ENCODE measurements at places on chromosomes 6 and 20. TPM values are rescaled to one million over a fixed set of nuclear protein-coding genes. Genes with fewer than 3 reads are reported as not detected.

The PXMP4 gene
- total RNA-seq, result 11.8 TPM

The EEF1E1 gene
- total RNA-seq, result 21.2 TPM

The ABHD16B gene
- not detected for total RNA-seq

The GGTLC1 gene
- total RNA-seq, result not detected

The COL21A1 gene
- total RNA-seq, result 7.6 TPM

The ZNF318 gene
- 21.2 TPM for total RNA-seq

- no peaks in the 10 kb centered on the region for H3K4me1 ChIP-seq
- H3K4me3 ChIP-seq, result no peak overlapping the region
- no peak for DNase-seq
- H3K27me3 ChIP-seq, result no peaks in the 10 kb centered on the region
- H3K36me3 ChIP-seq, result no peaks in the 10 kb centered on the region
Measured at GRCh38 chr6:11381801-11382513, 149.5 kb upstream of the NEDD9 start.

DNA sequence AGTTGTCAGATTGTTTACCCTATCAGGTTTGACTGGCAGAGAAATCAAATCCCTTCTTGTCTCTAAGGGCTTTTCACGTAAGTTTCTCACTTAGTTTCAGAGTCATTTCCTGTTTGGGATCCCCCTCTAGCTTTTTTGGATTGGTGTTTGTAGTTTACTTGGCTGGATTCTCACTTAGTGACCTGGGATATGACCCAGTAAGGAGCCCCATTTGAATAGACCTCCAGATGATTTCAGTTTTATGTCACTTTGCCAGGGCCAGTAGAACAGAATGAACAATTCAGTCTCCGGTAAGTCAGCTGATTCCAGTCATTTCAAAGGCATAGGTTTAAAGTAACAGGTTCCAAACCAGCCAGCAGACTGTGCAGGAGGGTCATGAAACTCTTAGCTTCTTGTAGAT, 8.2 kb downstream of the FAM135A start:
- H3K36me3 ChIP-seq, result no peaks in the 10 kb centered on the region
- no peaks in the 10 kb centered on the region for H3K27me3 ChIP-seq
- H3K4me1 ChIP-seq, result peaks cover 3% of the 10 kb centered on the region

DNA sequence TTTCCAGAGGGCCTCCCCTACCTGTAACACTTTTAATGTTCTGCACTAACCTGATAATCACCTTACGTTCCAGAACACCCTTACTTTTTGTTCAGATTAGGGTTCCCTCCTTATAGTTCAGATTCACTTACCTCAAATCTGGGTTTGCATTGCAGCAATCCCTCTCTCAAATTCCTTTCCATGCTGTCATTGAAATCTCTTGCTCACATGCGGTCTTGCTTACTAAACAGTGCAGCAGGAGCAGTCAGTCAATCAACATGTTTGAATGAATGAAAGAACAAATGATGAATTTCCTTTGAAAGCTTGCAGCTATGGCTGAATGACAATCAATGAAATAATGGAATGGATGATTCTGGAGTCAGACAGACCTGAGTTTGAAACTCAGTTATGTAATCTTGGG, 200.1 kb downstream of the HIVEP2 start:
- H3K4me1 ChIP-seq, result no peaks in the 10 kb centered on the region
- no peak for DNase-seq
- H3K4me3 ChIP-seq, result no peak overlapping the region
- no peaks in the 10 kb centered on the region for H3K36me3 ChIP-seq
- H3K27me3 ChIP-seq, result no peaks in the 10 kb centered on the region

DNA sequence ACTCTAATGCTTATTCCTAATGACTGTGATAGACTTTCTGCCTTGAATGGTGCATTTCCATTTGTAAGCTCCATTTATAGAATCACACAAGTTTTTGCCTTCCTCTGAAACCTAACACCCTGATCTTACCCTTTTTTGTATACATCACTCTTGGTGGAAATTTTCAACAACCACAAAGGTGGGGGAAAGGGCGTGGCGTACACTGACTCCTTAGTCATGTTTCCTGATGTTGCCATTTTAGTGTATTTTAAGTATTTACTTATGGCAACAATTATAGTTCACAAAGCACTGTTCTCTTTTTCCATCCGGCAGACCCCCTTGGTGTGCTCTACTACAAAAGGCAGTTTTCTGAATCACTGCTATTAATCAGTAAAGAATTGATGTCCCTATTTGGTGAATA, 92.0 kb downstream of the ATXN1 start:
- no peak overlapping the region for H3K4me3 ChIP-seq
- H3K27ac ChIP-seq, result no peak overlapping the region
- no peaks in the 10 kb centered on the region for H3K27me3 ChIP-seq
- peaks cover 4% of the 10 kb centered on the region for H3K4me1 ChIP-seq

- H3K4me3 ChIP-seq, result no peak overlapping the region
- DNase-seq, result no peak
- H3K27me3 ChIP-seq, result no peaks in the 10 kb centered on the region
- no peaks in the 10 kb centered on the region for H3K36me3 ChIP-seq
- H3K4me1 ChIP-seq, result peaks cover 4% of the 10 kb centered on the region
Measured at GRCh38 chr6:95685822-95686221, 108.5 kb downstream of the MANEA start.

- no peaks in the 10 kb centered on the region for H3K36me3 ChIP-seq
- DNase-seq, result no peak
- no peak overlapping the region for H3K27ac ChIP-seq
- no peak overlapping the region for H3K4me3 ChIP-seq
Measured at GRCh38 chr6:17096652-17097051, 5.2 kb upstream of the STMND1 start.

DNA sequence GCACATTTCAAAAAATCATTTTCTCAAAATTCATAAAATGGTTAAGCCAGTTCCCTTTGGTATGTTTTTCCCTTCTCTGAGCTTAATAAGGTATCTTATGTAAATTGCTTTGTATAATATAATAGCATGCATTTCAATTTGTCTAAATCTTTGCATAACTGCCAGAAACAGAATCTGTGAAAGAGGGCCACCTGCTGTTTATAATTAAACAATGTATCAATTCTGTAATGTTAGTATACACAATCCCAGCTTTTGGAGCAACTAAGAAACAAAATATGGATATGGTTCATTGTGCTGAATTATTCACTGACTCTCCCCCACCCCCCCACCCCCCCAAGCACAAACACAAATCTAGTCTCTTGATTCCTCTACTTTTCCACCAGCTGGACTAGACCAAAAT, 54.8 kb downstream of the GPX5 start:
- H3K36me3 ChIP-seq, result no peaks in the 10 kb centered on the region
- no peak for DNase-seq
- H3K27ac ChIP-seq, result no peak overlapping the region
- H3K27me3 ChIP-seq, result no peaks in the 10 kb centered on the region

DNA sequence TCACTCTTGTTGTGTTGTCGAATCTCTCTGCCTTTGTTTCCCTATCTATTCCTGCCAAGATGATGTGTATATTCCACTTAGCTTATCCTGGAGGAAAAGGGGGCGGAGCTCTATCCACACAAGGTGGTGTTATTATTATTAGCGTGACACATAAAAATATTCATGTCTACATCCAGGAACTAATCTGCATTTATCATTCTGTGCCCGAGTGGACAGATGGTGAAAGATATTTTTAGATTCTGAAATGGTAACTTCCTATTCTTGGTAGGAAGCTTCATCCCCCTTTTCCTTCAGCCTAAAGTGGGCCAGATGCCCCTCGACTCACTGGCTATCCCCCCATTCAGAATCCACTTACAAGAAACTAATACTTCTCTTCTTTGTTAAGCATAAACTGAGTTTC, 2.0 kb downstream of the XKR7 start:
- H3K4me1 ChIP-seq, result no peaks in the 10 kb centered on the region
- no peak overlapping the region for H3K4me3 ChIP-seq
- H3K27ac ChIP-seq, result no peak overlapping the region
- DNase-seq, result no peak
- H3K36me3 ChIP-seq, result no peaks in the 10 kb centered on the region
- no peaks in the 10 kb centered on the region for H3K27me3 ChIP-seq

DNA sequence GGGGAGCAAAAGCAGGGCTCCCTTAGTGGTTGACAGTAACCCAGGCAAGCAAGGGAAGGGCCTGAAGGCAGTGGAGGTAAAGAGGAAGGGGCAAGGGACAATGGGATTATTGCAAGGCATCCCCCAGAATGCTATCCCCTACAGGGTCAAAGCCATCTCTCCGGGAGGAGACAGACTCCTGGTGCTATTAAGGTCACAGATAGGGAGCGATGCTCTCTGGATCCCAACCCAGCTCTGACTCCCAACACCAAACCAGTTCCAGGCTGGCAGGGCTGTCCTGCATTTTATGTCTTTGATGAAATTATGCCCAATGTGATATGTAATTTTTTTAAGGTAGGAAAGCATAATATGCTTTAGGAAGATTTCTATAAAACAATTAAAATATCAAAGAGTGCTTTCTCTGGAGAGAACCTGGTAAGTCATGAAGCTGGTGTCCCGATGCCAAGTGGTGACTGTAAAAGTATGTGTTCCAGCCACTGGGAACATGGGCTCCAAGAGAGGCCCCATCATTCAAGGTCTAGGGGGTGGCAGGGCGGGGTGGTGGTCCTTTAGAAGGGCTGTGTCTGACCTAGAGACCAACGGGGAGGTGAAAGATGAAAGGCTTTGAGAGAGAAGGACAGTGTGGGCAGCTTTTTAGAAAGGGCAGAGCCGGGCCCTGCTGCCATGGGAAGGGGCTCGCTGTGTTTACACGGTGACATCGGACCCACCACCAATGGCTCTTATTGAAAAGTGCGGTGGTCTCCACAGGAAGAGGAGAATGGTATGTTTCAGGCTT, 276.5 kb downstream of the CDC5L start:
- H3K27ac ChIP-seq, result no peak overlapping the region
- DNase-seq, result no peak
- no peak overlapping the region for H3K4me3 ChIP-seq
- H3K27me3 ChIP-seq, result no peaks in the 10 kb centered on the region

DNA sequence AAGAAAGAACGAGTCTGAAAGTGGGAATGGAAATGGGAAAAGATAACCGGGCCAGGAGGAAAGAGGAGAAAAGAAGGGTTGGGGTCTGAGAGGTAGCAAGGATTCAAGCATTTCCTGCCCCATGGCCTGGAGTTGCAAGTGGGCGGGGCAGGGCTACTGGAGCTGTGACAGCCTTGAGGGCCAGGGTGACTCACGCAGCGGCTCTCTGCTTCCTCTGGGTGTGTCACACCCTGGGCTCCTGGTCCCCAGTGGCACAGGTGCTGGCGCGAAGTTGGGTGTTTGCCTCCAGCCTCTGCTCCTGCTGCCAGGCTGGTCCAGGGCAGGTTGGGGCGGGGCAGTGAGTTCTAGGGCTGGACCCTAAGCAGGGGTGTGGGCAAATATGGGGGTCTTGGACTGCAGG, 3.3 kb upstream of the ULBP3 start:
- no peak overlapping the region for H3K4me3 ChIP-seq
- H3K36me3 ChIP-seq, result no peaks in the 10 kb centered on the region
- no peaks in the 10 kb centered on the region for H3K27me3 ChIP-seq
- DNase-seq, result no peak
- H3K4me1 ChIP-seq, result peaks cover 4% of the 10 kb centered on the region

DNA sequence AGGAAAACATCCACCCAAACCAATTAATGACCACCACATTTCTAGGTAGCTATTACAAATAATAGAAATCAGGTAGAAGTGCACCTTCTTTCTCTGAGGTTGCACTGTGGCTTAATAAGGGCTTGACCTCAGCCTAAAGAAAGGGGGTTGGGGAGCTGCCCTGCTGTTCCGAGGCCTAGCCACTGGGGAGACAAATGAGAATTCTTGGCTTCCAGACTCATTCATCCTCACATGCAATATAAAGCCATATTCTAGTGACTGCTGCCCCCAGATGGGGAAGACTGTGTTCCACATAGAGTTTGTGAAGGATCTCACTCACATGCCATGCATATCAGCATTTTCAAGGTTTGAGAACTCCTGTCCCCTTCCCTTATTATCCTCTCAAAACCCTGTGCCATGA, 22.9 kb downstream of the SAYSD1 start:
- H3K27ac ChIP-seq, result no peak overlapping the region
- no peak overlapping the region for H3K4me3 ChIP-seq
- no peaks in the 10 kb centered on the region for H3K4me1 ChIP-seq
- DNase-seq, result no peak

DNA sequence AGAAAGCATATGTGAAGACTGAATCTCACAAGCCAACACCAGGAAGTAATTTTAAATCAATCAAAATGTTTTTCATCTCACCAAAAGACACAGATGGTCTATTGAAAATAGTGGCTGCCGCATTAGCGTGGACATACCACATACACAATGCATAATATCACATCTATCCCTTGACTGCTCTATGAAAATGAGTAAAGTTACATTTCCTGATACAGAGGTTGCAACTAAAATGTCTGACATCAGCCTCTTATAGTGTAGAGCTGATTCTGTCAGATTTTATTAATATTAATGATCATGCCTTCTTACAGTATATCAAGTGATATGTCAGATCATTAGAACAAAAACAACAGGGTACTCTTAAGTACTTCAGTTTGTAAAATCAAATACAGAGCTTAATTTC, 339.8 kb upstream of the EPHA7 start:
- H3K4me3 ChIP-seq, result no peak overlapping the region
- no peak for DNase-seq
- no peaks in the 10 kb centered on the region for H3K27me3 ChIP-seq

DNA sequence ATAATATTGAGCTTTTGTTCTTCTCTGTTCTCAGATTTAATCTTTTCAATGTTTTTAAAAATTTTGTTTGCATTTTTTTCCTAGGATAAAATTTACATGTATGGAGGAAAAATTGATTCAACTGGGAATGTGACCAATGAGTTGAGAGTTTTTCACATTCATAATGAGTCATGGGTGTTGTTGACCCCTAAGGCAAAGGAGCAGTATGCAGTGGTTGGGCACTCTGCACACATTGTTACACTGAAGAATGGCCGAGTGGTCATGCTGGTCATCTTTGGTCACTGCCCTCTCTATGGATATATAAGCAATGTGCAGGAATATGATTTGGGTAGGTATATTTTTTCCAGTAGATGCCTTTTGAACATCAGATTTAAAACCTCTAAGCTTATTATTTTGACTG, 89.8 kb downstream of the ATRN start:
- H3K27ac ChIP-seq, result no peak overlapping the region
- no peaks in the 10 kb centered on the region for H3K27me3 ChIP-seq
- no peak overlapping the region for H3K4me3 ChIP-seq
- no peaks in the 10 kb centered on the region for H3K4me1 ChIP-seq
- no peak for DNase-seq

GRCh38 chr6:1906609-1907008, 296.9 kb downstream of the FOXC1 start:
- no peaks in the 10 kb centered on the region for H3K36me3 ChIP-seq
- no peak overlapping the region for H3K4me3 ChIP-seq
- DNase-seq, result no peak
- H3K27me3 ChIP-seq, result no peaks in the 10 kb centered on the region

DNA sequence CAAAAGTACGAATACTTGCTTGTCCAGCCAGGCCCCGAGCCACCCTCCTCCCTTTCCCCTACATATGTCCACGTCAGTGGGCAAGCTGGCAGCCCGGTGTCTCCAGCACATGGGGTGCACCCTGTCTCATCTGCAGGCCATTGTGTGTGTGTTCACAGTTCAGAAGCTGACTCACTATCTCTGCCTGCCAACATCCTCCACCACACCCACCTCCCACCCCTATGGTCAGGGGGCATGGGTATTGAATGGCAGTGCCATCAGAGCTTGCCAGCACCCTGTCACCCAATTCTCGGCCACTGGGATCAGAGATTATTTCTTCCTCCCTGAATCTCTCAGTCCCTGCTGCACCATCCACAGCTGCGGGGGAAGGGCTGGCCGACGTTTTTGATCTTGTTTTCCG, 195.7 kb downstream of the FARS2 start:
- no peak overlapping the region for H3K4me3 ChIP-seq
- DNase-seq, result no peak
- no peak overlapping the region for H3K27ac ChIP-seq
- H3K36me3 ChIP-seq, result no peaks in the 10 kb centered on the region
- H3K4me1 ChIP-seq, result no peaks in the 10 kb centered on the region
